Activated CD4-positive, alpha-beta memory T cell treated with anti-CD3 and anti-CD28 coated beads for 36 hours (primary cell): ENCODE measurements at places on chromosomes 4 and X.

DNA sequence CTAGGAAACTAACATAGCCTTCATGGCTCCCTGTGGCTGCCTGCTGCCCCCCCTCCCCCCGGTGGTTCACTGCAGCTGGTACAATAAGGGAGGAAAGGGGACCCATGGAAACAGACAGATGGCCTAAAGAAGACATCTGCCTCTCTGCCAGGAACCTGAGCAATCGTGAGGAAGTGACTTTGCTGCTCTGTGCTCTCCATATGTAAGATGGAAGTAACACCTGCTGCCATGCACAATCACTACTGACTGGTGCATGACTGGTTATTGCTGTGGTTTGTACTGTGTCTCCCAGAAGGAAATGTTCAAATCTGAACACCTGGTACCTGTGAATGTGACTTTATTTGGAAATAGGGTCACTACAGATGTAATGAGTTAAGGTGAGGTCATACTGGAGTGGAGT is 43.6 kb downstream of the CD99L2 start:
- no peak for DNase-seq

DNA sequence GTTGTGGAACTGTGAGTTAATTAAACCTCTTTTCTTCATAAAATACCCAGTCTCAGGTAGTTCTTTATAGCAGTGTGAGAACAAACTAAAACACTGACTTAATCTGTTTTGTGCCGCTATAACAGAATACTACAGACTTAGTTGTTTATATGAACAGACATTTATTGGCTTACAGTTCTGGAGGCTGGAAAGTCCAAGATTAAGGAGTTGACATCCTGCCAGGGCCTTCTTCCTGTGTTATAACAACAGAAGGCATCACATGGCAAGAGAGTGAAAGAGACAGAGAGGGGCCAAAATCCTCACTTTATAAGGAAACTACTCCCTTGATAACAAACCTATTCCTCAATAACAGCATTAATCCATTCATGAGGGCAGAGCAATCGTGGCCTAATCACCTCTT is 42.5 kb upstream of the KCNIP4 start:
- DNase-seq, result no peak

- no peak for DNase-seq
Measured at GRCh38 chrX:97984641-97985040, 1100.9 kb downstream of the RPA4 start.

DNA sequence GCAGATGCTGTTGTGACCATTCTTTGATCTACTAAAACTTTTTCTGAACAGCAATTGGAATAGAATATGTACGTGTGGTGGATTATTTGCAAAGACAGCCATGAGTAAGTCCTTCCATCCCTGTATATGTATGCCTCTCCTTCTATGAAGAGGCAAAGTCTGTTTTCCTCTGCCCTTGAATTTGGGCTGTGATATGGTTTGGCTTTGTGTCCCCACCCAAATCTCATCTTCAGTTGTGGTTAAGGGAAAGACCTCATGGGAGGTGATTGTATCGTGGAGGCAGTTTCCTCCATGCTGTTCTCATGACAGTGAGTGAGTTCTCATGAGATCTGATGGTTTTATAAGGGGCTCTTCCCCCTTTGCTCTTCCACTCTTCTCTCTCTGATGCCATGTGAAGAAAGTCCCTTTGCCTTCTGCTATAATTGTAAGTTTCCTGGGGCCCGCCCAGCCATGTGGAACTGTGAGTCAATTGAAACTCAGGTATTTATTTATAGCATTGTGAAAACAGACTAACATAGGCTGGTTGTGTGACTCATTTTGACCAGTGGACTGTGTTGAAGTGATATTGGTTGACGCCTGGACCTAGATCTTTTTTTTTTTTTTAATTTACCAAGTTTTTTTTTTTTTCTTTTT is 108.3 kb upstream of the CAMK2D start:
- DNase-seq, result peak; percentile 66

GRCh38 chr4:1195109-1195671 is 22.8 kb upstream of the SPON2 start:
- no peak for DNase-seq

DNA sequence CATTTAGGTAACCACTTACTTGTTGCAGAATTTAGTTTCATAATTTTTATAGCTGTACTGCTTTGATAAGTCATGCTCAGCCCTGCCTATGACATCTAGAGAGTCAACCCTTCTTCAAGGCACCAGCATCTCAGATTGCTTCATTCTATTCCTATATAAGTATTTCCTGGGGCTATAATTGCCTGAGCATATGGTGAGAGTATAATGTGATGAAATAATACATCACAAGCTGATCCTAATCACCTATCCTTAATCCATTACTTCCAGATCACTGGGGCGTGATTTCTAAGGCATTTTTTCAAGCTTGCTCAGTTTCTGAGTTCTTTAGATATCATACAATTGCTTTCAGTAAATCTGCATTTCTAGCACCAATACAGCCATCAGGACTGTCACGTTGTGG is 200.0 kb upstream of the NPY2R start:
- no peak for DNase-seq

DNA sequence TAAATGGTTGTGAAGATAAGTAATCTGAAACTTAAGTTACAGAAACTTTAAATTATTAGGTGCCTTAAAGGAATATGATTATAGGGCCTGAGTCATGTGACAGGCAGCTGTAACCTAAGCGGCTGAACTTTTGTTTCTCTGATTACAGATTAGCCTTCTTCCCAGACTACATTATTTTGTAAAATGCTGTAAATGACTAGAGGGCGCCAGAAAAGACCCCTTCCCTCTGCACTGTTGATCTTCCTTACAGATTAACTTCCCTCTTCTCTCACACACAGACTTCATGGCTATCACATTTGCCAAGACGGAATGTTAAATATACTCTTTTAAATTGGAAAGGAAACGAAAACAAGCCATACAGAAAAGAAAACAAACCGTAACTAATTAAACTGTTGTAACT is 96.6 kb downstream of the EVC2 start:
- DNase-seq, result no peak

- peak; percentile 9 for DNase-seq
Measured at GRCh38 chrX:152915541-152916241, 17.8 kb downstream of the ZNF185 start.
